ENCODE measurements at places on chromosomes 5 and 9.

DNA sequence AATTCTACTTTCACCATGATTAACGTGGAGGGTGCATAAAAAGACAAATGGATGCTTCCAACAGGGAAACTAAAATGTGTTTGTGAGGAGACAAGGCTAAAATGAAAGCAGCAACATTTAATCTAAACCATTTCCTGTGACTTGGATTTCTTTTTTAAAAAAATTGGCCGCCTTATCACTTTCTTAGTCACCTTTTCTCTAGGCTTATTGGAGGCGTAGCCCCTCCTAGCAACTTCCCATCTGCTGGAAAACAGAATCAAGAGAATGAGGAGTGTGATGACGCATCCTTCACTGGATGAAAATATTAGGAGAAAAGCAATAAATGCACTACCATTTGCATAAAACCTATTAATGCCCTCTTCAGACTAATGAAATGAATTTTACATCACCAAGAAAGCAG, 791 bp upstream of the GPR150 start:
- DNase-seq = no peak

DNA sequence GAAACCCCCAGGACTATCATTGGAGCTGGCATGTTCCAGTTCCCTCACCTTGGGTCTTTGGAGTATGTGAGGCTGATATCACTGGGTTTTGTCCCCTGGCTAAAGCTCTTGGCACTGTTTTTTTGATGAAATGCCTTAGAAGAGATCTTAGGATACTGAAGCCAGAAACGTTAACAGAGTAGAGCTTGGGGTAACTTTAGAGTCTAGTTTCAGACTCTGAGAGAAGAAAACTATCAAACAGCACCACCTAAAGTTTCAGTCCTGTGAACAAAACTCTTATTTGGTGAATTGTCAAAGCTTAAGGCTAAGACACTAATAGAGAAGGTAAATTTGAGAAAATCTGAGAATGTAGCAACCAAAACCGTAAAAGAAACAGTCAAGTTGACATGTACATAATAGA, 111.7 kb upstream of the PUM3 start:
- DNase-seq = no peak

DNA sequence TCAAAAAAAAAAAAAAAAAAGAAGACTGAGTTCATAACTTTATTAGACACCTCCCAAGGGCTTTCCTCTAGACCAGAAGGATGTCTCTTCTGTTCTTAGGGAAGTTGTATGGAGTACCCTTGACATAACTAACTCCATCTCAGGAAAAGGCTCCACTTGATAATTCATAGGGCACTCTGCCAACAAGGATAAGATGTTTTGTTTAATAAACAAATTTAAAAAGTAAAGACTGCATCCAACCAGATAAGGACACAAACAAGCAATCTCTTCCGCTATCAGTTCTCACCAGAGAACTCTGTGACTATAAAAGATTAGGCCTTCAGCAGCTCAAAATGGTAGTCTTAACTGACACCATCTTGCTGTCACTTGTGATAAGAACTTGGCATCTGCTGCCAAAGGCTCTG, 65.8 kb downstream of the SFXN1 start:
- no peak for DNase-seq

- no peak for DNase-seq
Measured at GRCh38 chr9:35892051-35892450, 14.0 kb upstream of the HRCT1 start.

GRCh38 chr5:25744908-25745307, 1100.1 kb upstream of the CDH10 start:
- no peak for DNase-seq

DNA sequence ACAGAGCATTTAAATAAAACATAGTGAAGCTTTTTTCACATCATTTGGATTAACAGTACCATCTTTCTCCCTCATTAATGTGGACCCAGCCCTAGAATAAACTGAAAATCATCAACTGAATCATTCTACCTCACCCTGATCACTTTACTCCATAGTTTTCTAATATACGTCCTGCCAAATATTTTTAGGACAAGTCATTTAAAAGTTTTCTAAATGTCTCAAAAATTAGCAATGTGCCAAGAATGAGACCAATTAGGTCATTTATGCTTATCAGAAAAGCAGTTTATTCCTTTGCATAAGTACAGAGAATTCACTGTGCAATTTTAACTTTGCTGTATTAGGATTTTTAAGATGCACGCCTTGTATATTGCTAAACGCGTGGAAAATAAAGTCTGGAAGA, 284.4 kb downstream of the PIK3R1 start:
- DNase-seq = no peak

GRCh38 chr5:10166392-10166791, 83.3 kb downstream of the ATPSCKMT start:
- DNase-seq = no peak

DNA sequence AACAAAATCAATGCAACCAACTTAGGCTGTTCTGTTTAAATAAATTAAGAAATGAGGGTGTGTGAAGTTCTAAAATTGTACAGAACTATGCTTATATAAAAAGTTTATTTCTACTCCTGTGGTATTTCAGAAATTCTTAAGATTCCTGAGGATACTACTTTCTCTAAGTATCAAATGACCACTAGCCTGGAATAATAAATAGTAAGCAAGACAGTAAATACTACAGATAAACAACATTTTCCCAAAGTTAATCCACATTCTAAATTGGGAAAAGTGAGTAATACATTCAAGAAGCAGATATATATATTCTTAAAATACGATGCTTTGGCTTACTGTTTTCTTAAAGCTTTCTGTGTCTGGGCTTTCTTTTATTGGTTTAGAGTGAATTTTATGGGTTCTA, 29.5 kb downstream of the CCNH start:
- DNase-seq = no peak

GRCh38 chr9:33742519-33742918, 52.8 kb upstream of the PRSS3 start:
- no peak for DNase-seq

DNA sequence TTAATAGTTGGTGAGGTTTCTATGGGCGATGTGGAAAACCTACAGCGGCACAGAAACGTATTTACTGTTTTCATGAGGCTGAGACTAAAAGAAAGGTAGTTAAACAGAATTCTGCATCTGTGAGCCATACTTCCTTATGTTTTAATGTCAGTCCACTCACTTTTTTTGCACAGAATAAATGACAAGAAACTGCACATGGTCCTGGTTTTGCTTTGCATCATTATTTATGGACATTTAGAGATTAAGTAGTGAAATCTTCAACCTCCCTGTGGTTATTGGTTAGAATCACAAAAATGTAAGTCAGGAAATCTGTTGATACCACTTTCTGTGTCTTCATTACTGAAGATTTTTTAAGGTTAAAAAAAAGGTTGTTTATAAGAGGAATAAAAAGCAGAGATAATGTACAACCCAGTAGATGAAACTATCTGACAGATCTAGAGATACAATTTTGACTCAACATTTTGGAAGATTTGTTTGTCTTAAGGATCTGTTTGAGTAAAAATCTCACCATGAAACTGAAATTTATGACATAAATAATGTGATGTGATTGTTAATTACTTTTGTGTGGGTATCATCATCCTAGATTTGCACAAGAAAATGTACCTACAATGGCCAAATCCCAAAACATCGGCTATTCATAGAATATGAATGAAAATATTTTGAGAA, 2.4 kb downstream of the PRR16 start:
- DNase-seq = no peak

- no peak for DNase-seq
Measured at GRCh38 chr9:86827893-86828292, 119.4 kb downstream of the GAS1 start.

DNA sequence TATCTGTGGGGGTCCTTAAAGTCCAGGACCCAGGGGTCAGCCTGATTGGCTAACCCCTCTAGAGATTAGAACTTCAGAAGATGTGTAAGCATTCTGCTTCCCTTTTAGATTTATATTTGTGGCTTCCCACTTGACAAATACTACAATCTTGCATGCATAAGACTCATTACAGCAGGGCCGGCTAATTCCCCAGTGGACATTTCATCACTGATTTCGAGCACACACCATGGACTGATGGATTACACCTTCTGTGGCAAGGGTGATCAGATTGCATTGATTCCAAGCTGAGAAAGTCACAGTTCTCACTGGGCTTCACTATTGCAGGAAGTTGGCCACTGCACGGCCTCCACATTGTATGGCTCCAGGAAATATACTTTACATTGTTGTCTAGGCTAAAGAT, 65.8 kb upstream of the DAPK1 start:
- DNase-seq = no peak

GRCh38 chr9:117951127-117951526, 246.9 kb downstream of the TLR4 start:
- DNase-seq = no peak

GRCh38 chr9:134560206-134560605, 81.4 kb upstream of the COL5A1 start:
- no peak for DNase-seq

DNA sequence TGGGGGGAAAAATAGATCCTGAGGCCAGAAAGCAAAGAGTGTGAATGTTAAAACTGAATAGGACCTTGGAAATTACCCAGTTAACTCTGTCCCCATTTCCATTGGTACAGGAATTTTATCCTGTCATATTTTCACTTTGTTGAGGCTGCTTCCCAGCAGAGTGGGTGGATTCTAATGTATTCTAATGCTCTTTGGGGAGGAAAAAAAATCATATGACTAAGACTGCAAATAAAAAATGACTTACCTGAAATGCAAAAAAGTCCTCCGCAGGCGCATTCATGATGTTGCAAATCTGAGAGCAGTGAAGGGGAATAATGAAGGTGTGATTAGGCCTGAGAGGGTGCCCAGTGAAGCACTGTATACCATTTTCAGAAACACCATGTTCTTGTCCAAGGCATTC, 41.2 kb downstream of the PDE6A start:
- DNase-seq = no peak

GRCh38 chr5:68405784-68406743, 190.5 kb downstream of the PIK3R1 start:
- no peak for DNase-seq

- DNase-seq = no peak
Measured at GRCh38 chr5:68565427-68565826, 349.9 kb downstream of the PIK3R1 start.

DNA sequence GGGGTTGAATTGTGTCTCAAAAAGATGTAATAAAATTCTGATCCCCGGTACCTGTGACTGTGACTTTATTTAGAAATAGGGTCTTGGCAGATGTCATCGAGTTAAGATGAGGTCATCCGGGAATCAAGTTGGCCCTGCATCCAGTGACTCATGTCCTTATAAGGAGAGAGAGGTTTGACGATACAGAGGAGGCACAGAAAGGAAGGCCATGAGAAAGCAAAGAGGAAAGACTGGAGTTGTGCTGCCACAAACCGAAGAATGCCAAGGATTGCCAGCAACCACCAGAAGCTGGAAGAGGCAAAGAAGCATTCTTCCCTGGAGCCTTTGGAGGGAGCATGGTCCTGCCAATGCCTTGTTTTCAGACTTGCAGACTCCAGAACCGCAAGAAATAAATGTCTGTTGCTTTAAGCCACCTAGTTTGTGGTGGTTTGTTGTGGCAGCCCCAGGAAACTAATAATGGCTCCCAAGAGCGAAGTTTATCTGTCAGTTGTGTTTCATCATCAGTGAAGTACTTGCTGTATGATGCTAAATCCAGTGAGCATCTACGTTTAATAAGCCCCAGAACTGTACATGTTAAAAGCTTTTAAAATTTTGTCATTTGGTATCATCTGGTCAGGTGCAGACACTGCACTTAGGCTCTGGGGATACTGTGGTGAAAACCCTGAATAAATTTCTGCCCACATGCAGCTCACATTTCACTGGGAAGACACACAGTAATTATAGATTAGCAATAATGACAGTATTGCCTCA, 114.8 kb downstream of the TLE4 start:
- DNase-seq = no peak

DNA sequence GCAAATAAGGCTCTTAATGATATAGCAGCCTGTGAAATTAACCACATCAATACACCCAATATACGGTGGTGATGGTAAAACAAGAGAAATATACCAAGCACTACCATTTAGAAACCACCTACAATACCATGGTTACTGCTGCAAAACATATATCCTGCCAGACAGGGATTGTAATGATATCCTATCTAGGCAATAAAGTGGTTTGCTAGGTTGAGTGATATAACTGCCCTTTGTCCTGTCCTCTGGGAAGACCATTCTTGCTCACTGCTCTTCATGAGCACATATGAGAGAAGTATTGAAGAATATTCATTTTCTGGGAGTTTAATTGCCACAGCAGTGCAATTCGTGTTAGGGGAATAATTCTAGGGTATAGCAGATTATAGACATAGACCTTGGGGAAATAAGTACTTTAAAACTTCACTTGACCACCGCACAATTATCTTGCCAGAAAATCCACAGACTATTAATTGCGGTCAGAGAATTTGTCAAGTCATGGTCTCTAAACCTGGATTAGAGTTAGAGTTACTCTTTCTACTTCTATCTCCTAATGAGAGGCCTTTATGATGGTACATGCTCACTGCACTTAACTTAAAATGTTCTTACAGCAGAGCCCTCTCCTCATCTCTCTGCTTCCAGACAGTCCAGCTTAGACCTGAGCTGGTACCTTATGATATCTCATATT, 413.0 kb downstream of the ZNF608 start:
- DNase-seq = no peak

GRCh38 chr9:122819791-122820489, 8.4 kb downstream of the PDCL start:
- DNase-seq = no peak

- no peak for DNase-seq
Measured at GRCh38 chr5:139705191-139705590, 57.0 kb downstream of the CXXC5 start.

DNA sequence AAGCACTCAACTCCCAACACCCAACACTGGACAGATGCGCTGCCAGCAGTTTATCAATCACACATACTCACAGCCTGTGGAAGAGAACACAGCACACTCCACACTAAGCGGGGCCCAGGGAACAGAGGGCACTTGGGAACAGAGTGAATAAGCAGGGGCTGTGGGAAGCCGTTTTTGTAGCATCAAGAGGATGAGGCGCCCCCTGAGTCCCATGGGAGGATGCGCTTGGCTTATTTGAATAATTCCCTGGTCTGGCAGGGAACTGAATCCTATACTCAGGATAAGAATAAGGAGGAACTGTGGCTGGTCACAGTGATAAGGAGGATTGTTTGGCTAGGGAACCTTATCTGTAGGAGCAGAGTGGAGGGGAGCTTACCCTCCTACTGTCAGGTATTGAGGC, 96.1 kb upstream of the DNAH5 start:
- DNase-seq = no peak

All from NCI-H1694 treated with DMSO at 0.1 percent for 48 hours (cell line).